Esophagus mucosa (tissue), 1 donor: ENCODE measurements at places on chromosomes 5 and 9.

- no peak for ATAC-seq
Measured at GRCh38 chr5:126683912-126684311, 83.2 kb downstream of the PHAX start.

DNA sequence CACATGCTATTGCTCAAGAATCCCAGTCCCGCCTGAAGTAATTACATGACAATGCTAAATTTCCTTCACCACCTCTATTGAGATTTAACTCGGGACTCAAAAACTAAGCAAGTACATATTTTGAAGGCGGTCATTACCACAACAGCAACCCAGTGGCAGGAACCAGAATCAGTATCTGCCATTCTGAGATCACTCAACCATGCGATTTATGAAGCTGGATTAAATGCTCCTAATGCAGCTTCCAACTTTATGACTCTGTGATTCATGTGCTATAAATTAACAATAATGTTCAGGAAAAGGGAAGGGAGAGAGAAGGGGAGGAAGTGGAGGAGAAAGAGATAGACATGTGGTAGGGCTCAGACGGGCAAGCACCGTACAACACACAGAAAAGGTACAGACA, 194.7 kb downstream of the DNAH5 start:
- ATAC-seq: no peak

- ATAC-seq: no peak
Measured at GRCh38 chr5:113965225-113965624, 396.6 kb upstream of the KCNN2 start.

- ATAC-seq: no peak
Measured at GRCh38 chr9:85630676-85631075, 111.1 kb downstream of the AGTPBP1 start.

DNA sequence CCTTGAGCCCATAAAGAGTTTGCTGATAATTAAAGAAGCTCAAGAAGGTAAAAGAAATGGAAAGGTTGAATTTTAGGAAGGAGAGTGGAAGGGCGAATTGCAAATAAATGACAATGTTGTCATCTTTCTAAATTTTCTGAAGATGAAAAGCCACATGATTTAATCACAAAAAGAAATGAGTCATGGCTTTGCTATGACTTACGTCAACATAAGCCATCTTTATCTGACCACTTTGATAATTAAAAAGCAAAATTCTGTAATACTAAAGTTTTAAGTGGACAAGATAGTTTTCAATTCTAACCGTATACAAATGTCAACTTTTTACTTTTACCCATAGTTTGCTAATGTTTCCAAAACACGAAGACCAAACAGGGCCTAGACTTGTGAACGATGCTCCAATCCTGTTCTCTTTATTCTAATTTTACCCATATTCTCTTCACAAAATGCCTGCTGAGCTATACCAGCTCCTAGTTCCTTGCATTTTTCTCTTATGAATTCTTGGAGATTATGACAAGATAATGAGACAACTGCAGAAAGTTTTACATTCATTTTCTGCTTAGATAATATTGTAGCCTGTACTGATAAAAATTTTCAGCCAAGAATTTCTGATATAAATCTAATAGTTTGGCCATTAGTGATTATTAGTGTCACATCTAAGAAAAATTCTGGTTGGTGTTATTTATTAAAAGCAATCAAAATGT, 21.8 kb upstream of the PRUNE2 start:
- ATAC-seq: no peak

DNA sequence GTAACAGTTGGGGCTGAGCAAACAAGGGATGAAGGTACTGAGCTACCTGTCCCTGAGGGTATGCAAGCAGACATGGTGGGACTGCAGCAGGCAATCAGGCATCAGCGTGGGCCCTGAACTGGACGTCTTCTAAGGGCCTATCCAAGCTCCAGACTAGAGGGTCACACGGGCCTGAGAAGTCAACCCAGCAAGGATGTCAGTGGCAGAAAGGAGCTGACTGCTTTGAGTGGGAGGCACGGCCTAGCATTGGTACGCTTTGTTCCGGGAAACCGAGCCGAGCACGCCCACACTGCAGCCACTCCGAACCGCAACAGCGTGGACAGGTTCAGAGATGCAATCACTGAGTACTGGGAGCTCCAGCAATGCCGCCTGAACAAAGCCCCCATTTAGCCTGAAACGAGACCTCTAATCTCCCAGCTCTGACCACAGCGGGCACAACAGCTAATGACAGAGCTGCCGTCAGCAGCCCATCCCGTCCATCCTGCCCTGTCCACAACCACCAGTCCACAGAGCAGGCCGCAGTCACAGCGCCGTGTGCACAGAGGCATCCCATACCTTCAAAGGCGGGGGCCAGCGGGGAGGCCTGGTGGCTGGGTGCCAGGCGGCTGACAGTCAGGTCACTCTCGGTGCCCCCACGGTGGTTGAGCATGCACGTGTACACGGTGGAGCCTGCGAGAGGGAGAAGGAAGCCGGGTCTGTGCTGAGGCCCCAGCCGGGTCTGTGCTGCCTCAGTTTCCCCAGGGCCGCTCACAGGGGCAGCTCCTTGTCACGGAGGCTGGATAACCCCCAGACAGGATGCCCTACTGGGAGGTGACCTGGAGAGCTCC, 44.2 kb downstream of the SARDH start:
- ATAC-seq: no peak

DNA sequence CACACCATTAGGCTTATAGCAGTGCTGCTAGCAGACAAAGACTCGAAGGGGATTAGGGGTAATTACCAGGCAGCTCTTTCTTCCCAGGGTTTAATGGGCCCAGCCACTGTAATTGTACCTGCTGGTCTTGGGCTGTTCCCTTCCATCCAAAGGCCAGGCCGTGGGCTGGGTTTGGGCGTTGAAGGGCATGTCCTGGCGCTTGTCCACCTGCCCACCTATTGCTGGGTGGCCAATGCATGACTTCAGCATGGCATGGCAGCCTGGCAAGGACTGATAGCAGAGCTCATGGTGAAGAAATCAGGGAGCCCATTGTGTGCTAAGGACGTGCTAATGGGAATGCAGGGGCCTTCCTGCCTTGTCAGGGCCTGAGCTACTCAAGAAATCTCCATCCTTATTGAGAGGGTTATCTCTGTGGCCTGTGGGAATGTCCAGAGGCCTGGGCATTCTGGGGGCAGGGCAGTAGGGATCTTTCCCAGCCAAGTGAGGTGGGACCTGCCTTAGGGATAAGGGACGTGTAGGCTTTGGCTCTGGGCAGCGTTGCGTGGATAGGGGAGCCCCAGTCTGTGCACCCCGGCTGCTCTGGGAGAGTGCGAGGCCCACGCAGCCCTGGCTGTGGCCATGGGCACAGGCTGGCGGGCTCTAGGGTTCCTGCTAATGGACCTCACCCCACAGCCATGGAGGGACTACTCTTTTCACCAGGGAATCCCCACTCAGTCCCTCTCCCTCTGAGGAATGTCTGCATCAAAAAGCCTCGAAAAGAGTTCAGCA, 116.1 kb upstream of the PITX1 start:
- ATAC-seq: no peak

GRCh38 chr5:56148453-56148971, 84.6 kb downstream of the ANKRD55 start:
- no peak for ATAC-seq

DNA sequence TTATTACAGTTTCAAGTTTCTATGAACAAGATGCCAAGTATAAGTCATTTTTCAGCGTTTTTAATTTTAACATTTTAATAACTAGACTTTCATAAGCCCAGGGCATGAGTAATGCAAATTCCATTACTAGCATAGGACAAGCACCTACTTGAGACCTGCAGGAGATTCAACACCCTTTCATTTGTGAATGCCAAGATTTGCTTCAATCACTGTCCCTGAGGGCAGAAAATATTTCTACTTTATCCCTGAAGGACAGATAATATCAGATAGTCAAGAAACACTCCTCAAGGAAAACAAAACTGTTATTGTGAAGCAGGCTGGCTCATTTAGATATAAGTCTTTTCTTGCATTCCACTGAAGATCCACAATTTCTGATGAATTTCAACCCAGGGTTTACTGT, 27.7 kb upstream of the ZNF622 start:
- peak; percentile 72 for ATAC-seq

DNA sequence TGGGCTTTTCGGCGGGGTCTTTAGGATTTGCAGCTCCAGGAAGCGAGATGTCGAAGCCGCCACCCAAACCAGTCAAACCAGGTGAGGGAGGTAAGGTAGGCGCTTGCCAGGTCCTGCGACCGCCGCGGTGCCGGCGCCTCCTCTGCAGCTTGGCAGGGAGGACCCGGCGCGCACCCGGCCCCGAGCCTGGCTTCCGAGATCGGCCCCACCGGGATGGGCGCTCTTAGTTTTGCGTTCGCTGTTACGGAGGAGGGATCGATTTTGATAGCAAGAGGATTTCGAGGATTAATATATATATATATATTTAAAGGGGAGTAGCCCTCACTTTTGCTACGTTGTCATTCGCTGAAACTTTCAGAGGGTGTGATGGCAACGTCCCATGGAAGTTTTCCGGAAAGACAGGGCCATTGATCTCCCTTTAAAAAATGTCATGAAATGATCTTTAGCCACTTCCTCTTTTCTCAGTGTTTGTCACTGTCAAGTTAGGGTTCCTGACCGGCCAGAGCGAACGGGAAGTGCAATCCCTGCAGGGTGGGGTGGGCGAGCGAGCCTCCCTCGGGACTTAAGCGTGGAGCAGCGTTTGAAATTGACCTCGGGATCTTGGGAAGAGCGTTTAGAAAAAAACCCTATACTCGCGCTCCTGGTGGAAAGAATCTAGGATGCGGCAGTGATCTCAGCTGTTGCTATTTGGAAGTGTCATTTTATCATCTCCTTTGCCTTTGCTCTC, 495 bp downstream of the OSTF1 start:
- peak; percentile 62 for ATAC-seq

GRCh38 chr5:160165137-160166068, 46.2 kb upstream of the PWWP2A start:
- peak; percentile 46 for ATAC-seq

DNA sequence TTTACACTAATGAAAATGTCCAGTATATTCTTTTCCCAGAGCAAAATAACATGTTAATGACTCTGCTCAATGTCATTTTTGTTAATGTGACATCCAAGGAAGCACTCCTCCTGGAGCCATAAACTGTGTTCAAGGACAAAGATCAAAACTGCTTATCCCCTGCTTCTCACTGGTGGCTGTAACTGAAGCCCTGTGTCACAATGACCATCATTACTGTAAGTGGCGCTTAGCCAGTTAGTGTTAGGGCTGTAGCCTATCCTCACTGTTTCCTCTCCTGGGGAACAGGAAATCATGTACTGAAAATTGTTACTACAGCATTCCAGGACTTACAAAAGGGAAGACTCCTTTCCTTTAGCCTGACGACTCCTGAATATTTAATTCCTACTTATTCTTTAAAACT, 71.7 kb upstream of the COX7C start:
- no peak for ATAC-seq

GRCh38 chr5:32928761-32929160, 217.6 kb downstream of the NPR3 start:
- no peak for ATAC-seq

DNA sequence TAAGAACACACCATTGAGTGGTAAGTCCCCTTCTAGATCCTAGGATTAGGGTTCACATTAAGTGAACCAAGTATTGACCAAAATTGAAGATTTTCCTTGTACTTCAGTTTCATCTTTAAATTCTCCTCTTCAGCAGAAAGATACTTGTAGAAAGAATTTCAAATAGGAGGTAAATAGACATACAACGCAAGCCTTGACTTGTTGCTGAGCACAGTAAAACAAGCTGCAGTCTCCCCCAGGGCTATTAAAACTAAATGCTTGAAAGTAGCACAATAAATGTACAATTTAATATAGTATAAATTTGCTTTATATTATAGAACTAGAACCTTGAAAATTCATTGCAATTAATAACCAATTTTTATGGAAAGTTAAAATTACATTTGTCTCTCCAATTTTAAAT, 170.1 kb upstream of the TARS1 start:
- no peak for ATAC-seq

DNA sequence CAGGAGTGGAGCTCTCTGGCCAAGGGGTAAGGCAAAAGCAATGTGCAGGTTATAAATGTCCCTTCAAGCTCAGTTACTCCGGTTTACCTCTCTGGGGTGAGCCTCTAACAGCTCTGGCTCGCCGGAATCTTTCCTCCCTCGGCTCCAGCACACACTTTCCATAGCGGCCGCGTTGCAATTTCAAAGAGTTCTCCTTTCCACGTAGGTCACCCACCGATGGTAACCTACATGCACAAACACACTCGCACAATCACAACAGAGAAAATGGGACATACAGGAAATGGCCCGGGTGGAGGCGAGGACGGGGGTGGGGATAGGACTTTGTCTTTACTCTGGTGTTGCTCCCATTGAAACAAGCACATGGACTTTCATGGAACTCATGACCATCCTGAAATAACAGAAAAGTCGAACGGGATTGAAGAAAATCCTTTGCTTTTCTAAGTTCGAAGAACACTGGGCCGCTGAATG, 1.2 kb downstream of the LHFPL2 start:
- ATAC-seq: no peak

DNA sequence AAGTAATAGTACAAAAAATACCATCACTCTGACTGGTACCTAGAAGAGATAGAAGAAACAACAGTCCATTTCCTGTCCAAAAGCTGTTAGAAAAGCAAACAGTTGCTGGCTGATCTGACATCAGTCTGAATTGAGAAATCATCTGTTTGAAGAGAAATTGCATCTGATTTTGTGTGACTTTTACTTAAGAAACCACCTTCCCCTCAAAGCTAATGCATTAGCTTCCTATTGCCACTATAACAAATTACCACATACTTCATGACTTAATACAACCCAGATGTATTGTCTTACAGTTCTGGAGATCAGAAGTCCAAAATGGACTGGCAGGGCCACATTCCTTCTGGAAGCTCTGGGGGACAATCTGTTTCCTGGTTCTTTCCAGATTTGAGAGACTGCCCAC, 385.9 kb upstream of the TLE4 start:
- no peak for ATAC-seq

- no peak for ATAC-seq
Measured at GRCh38 chr5:34627794-34628193, 28.3 kb upstream of the RAI14 start.

- ATAC-seq: no peak
Measured at GRCh38 chr9:133475292-133476012, 3.4 kb downstream of the SLC2A6 start.

DNA sequence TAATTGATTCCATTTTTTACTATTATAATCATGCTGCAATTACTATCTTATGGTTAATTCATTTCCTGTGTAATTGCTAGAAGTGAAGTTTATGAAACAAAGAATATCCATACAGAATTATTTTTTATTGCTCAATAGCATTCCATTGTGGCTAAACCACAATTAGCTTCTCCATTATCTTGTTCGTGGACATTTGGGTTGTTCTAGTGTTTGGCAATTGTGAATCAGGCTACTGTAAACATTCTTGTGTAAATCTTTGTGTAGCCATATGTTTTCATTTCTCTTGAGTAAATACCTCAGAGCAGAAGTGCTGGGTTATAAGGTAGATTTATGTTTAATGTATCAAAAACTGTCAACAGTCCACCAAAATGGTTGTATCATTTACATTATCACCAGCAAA, 341.1 kb downstream of the MAT2B start:
- ATAC-seq: no peak
